ENCODE measurements at places on chromosomes 1 and 21. TPM values are rescaled to one million over a fixed set of nuclear protein-coding genes. Genes with fewer than 3 reads are reported as not detected.

ATAD3C gene
- total RNA-seq: 1.6 TPM

RGS5 gene
- 1.3 TPM for total RNA-seq

LRRC39 gene
- total RNA-seq: not detected

MDM4 gene
- 8.3 TPM for total RNA-seq

C1QC gene
- total RNA-seq: not detected
